ENCODE measurements at places on chromosomes 13 and 19.
A peak's percentile ranks its signal among the peaks of the same experiment; 100 is the strongest.

DNA sequence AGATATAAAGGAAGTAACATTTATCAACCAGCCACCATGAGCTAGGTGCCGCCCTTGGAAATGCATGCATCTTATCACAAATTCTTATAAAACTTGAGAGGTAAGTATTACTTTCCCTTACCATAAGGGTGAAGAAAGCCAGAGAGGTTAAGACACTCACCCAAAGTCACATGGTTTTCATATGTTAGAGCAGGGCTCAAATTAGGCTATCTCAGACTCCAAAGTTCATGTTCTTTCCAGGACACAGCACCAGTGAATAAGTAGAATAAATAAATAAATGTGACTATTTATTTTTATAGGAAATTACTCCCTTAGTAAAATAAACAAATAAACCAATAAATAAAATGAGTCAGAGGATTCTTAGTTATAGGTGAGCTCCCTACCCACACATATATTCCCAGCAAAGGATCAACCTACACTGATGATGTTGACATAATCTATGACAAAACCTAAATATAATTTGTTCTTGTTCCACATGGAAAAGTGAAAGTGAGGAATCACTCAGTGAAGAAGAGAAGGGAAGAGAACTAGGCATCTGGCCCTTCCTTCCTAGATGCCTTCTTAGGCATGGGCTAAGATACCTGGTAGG lies 27.2 kb downstream of the SPRY2 start:
- no peak for DNase-seq

GRCh38 chr19:16085115-16085514 lies 8.8 kb downstream of the TPM4 start:
- DNase-seq: no peak

GRCh38 chr19:17393002-17393401 lies 994 bp downstream of the CCDC194 start:
- DNase-seq: no peak

DNA sequence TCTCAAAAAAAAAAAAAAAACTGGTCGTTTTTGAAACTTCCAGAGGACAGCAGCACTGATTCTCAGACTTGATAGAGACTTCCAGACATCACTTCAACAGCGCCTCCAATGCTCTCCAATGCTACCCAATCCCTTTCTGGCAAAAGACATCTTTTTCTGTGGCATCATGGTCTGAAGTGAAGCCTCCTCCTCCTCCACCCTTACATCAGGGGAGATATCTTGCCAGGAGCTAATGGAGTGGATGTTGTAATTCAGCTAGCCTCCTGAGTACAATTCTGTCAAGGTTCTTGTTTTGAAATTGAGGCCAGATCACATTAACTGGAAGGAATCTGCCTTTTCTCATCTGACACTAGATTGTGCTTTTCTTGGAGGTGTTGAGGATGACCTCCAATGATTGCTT lies 24.2 kb downstream of the FXYD5 start:
- DNase-seq: no peak

DNA sequence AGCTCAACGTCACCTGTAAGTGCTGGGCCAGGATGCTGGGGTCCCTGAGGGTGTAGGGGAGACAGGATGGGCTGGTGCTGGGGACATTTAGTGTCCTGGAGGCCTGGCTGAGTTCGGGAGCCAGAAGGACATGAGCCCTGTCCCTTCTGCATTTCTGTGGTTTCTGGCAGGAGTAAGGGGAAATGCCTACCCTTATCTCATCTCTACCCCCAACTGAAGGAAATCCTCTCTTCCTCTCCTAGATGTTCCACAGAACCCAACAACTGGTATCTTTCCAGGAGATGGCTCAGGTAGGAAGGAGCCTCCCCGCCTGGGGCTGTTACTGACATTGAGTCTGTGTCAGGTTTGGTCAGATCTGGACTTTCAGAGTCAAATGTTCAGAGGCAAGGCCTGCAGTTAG lies 1.2 kb downstream of the CD33 start:
- DNase-seq: no peak

DNA sequence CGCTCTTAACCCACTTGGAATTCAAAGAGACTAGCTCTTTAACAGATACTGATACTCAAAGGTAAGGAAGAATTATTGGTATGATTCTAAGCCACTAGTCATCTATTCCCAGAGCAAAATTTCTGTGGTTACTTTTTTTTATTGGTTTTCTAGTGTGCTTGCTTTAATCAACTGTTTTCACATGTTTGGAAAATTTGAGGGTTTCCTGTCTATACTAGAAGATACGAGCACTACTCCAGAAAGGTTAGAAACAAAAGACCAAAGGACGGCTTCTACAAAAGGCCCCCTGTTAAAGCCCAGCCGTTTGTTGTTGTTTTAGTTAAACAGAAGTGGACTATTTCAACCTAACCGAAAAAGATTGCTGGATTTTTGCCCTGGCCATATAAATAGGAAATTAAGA lies 18.5 kb upstream of the LPAR6 start:
- no peak for DNase-seq

DNA sequence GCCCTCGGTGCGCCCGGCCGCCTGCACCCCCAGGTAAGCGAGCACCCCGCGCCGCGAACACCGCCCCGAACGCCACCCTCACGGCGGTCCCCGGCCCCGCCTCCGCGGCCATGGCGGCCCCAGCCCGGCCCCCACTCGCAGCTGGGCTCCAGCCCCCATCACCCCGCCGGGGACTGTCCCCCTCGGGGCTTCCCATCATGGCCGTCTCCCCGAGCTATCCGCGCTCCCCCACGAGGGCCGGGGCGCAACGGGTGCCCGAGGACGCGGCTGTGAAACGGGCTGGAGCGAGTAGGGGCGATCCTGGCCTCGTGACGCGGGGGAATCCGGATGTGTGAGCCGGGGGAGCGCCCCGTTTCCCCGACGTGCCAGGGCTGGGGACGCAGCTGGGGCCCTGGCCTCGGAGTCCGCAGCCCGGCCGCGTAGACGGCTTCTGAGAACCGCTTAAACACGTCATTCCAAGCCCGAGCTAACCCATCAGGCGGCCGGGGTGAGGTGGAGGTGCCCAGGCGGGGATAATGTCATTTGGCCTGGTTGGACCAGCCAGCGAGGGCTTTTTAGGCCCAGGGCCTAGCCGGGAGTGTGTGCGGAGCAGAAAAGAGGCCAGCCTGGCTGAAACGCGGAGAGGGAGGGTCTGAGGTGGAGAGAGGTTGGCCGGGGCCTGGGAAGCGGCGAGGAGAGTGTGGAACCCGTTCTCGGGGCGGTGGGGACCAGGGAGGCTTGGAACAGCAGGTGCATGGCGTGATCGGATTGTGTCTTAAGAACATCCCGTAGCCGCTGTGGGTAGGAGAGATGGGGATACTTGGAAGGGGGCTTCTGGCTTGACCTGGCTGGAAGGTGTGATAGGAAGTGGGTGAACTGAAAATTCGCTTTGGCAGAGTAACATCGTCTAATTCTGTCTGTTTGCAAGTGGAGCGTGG lies 550 bp downstream of the CERS4 start:
- no peak for DNase-seq

DNA sequence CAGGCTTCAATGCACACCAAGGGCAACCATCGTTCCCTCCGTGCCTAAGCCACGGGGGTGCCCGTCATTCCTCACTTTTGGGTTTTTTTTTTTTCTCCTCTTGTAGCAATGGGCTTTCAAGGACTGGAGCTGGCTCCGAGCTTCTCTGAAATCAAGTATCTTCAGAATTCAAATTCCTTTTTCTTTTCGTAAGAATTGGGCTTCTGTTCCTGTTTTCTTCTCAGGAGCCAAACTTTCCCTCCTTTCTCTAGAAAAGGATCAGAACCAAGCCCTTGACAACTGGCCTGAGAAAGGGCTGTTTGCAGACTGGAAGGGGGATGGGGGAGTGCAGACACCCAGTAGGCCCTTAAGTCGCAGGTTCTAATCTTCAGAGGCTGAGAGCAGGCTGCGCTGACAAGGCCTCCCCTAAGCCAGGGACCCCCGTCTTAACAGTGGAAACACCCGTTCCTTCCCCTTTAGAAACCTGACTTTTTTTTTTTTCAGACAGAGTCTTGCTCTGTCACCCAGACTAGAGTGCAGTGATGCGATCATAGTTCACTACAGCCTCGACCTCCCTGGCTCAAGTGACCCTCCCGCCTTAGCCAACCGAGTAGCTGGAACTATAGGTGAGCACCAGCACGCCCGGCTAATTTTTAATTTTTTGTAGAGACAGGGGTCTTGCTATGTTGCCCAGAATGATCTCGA lies 51.6 kb downstream of the RFX2 start:
- no peak for DNase-seq

DNA sequence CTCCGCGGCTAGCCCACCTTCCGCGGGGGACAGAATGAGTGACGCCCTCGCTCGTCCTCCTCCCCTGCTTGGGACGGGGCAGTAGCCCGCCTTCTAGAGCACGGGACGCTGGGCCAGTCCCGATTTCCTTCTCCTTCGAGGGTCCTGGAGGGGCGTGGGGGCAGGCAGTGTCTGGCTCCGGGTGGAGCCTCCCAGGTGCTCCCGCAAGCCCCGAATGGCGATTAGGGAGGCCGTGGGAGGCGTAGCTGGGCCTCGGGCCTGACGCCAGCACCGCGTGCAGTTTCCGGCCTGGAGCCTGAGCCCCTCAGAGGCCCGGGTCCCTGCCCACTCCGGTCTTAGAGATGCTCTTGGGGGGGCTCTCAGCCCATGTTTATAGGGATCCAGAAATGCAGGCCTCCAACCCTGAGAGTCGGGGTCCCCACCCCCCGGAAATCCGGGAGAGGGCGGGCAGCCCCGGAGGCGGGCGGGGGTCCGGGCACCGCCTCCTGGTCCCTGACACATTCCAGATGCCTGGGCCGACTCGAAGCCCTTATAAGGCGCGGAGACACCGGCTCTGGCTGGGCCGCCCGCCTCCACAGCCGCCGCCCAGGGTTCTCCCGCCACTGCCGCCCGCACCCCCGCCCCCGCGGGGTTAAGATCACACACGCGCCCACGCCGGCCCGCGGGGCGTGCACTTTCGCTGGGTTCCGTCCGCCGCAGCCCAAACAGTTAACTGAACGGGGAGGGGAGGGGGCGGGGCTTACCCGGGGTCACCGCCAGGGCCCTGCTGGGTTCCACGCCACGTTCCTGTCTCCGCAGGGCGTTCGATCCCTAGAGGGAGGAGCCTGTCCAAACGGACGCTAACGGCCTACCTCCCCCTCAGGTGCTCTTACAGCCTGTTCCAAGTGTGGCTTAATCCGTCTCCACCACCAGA lies 1.5 kb downstream of the MYADM start:
- no peak for DNase-seq

DNA sequence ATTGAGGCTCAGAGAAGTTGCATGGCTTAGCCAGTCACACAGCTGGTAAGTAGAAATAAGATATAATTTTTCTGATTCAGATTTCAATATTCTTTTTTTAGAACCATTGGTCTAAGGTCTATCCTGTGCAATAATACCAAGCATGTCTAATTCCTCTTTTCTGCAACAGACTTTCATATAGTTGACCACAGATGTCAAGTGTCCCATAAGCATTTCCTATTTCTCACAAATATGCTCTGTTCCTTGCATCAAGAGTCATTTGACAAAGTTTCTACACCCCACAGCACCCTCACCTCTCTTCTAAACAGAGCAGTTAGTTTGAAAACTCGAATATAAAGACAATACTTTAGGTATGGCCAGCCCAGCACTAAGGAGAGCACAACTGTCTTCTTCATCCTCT lies 26.8 kb upstream of the SACS start:
- no peak for DNase-seq

GRCh38 chr19:13629687-13630357 lies 123.5 kb upstream of the CACNA1A start:
- no peak for DNase-seq

DNA sequence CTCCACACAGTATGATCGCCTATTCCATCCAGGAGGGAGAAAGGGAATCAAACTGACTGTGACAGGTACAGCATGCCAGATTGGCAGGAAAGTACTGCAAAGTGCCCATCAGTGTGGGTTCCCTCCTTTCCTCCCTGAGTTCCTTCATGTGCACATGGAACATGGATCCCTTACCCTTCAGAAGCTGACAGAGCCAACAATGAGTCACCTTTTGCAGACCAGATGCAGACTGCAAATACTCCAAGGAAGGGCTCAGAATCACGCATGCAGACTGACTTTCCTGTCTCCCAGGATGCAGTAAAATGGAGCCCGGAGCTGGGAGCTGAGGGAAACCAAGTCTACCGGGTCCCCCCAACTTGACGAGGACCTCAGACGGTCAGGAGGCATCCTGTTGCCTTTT lies 41.8 kb downstream of the SACS start:
- no peak for DNase-seq

GRCh38 chr19:19871932-19872331 lies 6.2 kb downstream of the ZNF253 start:
- DNase-seq: no peak

- DNase-seq: no peak
These were observed 3.7 kb downstream of the ATP4A start for GRCh38 chr19:35559781-35560180.

GRCh38 chr19:16771618-16772017 lies 52.0 kb downstream of the NWD1 start:
- no peak for DNase-seq

- no peak for DNase-seq
These were observed 303.1 kb downstream of the IRS2 start for GRCh38 chr13:109483284-109483683.

- peak; percentile 34 for DNase-seq
These were observed 13.9 kb downstream of the RABAC1 start for GRCh38 chr19:41945135-41945766.

DNA sequence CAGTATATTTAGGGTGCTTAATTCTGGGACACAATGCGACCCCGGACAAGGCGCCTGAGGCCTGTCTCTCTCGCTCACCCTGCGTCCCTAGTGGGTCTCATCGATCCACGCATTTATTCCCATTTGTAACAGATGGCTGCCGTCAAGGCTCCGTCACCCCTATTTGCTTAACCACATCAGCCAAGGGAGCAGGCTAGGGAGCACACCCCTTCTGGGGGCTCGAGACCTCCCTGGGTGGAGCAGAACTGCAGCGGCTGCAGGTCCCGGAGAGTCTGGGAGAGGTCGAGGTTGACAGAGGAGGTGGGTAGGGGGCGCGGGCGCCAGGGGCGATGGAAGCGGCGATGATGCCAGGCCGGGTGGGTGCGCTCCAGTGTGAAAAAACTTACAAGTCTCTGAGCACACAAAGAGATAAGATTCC lies 507 bp downstream of the ALG5 start:
- DNase-seq: no peak

GRCh38 chr13:33871207-33872004 lies 53.5 kb downstream of the RFC3 start:
- no peak for DNase-seq

GRCh38 chr13:94188201-94188854 lies 291.2 kb downstream of the DCT start:
- DNase-seq: no peak

DNA sequence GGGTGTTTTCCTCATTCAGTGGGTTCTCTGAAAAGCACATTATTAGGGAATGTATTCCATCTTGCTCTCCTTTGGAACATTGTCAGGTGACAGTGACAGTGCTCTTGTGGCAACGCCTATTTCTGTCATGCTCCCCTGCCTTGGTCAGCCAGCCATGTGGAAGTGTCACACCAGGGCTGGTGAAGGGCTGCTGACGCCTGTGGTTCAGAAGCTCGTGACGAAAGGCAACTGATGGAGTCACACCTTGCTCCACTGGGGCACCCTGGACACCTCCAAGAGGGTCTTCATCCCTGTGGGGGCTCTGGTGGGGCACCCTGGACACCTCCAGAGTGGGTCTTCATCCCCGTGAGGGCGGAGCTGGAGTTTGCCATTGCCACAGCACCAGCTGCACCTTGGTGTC lies 68.9 kb upstream of the GPR183 start:
- peak; percentile 34 for DNase-seq

GRCh38 chr13:105627270-105627669 lies 908.2 kb downstream of the EFNB2 start:
- no peak for DNase-seq
